Fibroblast of skin of back (primary cell): ENCODE measurements at places on chromosomes 7 and 10.

DNA sequence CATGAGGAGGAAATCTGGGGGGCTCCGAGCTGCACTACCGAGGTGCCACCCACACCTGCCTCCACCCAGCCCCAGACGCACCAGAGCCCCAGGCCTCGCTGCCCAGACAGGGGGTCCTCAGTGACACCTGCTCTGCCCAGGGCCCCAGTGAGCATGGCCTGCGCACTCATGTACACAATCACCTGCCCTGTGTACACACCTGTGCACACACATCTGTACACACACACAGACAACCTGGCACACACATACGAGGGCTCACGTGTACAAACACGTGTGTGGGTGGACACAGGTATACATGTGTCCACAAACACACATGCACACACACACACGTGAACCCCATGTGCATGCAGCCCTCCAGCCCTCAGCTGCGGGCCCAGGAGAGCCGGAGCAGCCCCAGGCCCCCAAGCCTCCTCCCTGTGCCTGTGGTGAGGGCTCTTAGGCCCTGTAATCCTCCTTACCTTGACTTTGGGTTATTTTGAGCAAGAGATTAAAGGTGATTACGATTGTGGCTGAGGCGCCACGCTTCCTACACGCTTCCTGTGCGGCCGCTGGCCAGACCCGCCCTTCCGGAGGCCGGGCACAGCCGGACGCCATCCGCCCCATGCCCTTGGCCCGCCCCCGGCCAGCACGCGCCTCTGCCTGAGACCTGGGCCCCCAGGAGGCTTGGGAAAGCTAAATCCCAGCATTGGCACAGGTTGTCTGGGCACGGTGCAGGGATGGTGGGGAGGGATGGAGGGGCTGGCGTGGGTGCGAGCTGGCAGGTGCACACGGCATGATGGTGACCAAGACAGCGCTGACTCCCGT, 71.9 kb downstream of the ELFN1 start:
- no peak for DNase-seq

DNA sequence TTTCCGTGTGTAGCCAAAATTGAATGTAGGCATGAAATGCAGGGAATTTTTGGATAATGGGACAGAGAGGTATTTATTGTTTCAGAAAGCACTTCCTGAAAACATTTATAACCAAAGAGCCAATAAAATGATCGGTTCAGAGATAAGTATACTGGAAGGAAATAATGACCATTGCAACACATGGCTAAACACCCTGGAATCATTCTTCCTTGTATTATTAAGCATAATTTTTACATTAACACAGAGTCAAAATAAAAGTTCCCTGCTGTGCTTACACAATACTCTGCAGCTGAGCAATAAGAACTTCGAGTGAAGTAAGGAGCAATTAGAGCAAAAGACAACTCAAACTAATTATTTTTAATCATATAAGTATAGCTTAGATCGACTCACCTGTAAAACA, 648.3 kb downstream of the TNS3 start:
- DNase-seq = peak; percentile 6

GRCh38 chr10:35420044-35420443, 83.7 kb downstream of the CCNY start:
- no peak for DNase-seq

GRCh38 chr7:155032978-155033377, 30.1 kb upstream of the PAXIP1 start:
- DNase-seq = no peak

GRCh38 chr10:128875956-128876736, 590.9 kb upstream of the MGMT start:
- peak; percentile 72 for DNase-seq

- DNase-seq = no peak
Observed at GRCh38 chr10:19168584-19168983, 120.0 kb downstream of the MALRD1 start.

- no peak for DNase-seq
Observed at GRCh38 chr10:25907261-25907660, 26.8 kb upstream of the MYO3A start.

- DNase-seq = peak; percentile 11
Observed at GRCh38 chr10:129038522-129038921, 428.5 kb upstream of the MGMT start.

DNA sequence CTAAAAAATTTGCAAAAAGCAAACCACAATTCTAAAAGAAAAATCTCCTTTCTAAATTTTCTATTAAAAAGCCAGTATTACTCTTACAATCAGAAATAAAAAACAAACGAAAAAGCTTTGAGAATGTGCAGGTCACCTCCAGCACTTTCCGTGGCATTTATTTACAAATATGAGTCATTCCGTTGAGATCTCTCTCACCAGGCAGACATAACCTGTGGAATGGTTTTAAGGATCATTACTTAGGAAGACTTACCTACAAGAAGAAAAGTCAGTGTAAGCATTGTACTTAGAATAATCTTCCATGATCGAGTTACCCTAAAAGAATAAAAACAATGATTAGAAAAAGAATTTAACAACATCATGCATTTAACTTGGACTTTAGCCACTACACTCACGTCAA, 3.3 kb downstream of the SUN3 start:
- DNase-seq = no peak

- peak; percentile 82 for DNase-seq
Observed at GRCh38 chr7:18109762-18110161, 82.1 kb upstream of the PRPS1L1 start.

- peak; percentile 97 for DNase-seq
Observed at GRCh38 chr7:28041508-28042314, 138.9 kb downstream of the JAZF1 start.

GRCh38 chr10:43809211-43809930, 160.7 kb upstream of the ZNF32 start:
- peak; percentile 96 for DNase-seq

- no peak for DNase-seq
Observed at GRCh38 chr10:60175441-60175971, 214.2 kb downstream of the ANK3 start.

- no peak for DNase-seq
Observed at GRCh38 chr7:29454464-29454863, 109.2 kb upstream of the PRR15 start.

DNA sequence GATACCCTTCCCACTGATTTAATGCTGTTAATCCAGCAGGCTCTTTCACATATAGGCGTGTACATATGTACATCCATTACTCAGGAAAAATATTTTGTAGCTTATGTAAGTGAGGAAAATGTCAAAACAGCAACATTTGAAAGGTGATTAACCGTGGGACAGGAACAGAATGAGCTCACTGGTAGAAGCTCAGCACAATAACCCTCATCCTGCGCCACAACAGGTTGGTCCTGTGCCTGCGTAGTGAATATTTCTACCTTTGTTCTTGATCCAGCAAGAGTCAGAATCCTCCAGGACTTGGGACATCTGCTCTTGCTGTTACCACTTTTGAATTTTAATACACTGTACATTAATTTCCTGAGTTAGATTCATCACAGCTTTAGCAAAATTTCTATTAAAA, 359.4 kb downstream of the THSD7A start:
- DNase-seq = no peak

GRCh38 chr10:93968540-93968945, 25.2 kb upstream of the PLCE1 start:
- DNase-seq = peak; percentile 7

DNA sequence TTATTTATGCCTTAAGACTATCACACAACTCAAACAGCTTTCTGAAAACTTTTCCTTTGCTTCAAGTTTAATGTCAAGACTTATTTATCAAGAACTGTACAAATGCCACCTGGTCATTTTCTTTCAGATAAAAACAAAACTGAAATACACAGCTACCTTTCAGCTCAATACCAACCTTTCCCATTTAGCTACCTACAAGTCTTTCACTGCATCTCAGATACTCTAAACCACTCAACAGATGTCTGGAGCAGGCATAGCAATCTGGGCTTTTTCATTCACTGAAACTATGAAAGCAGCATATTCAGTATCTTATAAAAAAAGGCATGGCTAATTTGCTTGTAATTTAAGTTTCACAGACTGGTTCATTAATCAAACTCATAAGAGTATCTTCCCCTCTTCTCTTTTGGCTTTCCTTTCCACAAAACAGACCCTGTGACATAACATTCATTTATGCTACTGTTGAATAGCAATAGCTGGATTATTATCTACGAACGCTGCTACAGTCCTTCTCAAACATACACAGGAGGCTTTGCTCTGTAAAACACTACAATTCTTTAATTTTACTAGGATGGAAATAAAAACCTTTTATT, 8.2 kb downstream of the TRA2A start:
- DNase-seq = no peak

GRCh38 chr7:120421151-120421651, 148.2 kb downstream of the KCND2 start:
- no peak for DNase-seq

DNA sequence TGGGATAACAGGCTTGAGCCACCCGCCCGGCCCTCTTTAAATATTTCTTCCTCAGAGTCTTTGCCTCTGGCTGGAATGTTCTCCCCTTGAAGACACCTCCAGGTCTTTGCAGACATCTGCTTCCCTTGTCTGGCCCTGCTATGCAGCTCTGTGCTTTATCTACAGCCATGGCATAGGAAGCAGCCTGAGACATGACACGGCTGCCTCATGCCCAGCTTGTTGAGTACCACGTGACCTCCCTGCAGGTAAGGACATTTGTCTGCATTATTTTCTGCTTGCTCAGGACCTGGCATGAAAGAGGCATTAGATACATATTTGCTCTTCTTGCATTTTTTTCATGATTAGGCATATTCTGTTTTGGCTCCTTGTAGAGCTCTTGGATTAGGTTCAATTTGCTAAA, 113.8 kb upstream of the KLF6 start:
- DNase-seq = no peak

DNA sequence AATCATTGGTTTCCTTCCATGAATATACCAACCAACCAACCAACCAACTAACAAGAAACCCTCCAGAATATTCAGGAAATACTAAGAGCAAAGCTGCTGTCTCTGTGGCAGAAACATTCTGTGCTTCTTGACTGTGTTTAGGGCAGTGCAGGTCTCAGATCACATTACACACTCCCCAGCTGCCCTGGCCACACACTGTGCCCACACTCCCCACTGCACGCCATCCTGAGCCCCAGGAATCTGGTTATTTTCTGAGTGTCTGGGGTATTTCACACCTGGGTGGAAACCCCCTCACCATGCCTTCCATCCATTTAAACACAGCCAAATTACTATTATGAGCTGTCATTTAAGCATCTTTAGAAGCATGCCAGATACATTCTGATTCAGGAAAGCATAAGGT, 183.7 kb upstream of the ANK3 start:
- no peak for DNase-seq

- DNase-seq = no peak
Observed at GRCh38 chr10:106044503-106044902, 1120.0 kb downstream of the SORCS1 start.

DNA sequence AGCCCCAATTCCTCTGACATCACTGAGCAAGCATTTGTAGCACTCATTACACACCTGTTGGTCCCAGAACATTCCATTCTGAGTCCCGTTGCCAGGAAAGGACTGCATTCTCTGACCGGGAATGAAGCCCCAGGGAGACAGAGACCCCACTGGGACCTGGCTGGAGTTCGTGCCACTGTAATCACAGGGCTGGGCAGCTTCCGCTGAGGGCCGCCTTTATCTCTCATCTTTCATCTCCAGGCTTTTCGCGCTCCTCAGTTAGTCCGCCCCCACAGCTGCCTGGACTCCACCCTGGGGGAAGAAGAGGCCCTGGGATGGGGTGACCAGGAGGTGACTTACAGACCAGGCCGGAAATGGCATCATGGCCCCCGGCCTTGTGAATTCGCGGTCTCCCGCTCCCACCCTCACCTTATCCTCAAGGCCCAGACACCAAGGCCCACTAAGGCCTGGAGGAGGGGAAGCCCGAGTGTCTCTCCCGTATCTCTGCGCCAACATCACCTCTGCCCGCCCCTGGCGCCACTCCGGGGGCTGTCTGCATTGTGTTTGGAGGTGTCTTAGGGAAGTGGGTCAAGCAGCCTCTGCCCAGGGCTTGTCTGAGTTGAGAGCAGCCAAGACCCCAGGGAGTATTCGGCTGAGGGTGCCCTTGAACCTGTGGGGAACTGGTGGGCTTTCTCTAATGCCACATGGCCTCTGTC, 75.4 kb downstream of the PROSER2 start:
- no peak for DNase-seq

DNA sequence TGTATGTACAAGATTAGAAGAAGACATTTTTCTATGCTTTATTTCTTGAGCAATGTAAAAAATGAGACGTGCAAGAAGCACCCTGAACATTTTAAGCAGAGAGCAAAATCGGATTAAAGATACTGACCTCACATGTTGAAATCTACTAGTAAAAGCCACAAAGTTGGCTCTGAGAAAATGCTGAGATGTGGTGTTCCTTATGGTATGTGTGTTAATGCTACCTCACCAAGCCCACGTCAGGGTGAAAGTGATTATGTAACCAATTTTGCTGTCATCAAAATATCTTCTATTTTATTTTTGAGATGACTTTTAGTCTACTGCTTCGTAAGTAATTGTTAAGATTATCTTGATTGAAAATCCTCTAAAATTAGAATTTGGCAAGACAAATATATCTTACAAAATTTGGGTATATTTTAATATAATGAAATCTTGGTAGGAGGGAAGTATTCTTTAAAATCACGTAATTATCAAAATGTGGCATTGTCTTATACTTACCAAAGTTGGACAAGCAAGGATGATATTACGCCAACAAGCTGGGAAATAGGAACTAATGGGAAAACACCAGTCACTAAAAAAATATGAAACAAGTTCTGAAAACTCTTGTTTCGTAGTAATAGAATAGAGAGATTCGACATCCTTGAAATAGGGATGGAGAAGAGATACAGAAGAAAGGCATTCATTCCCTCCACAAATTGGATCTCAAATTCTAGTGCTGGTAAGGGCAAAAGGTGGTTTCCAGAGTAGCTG, 5.8 kb downstream of the ADO start:
- DNase-seq = no peak

- DNase-seq = no peak
Observed at GRCh38 chr7:119660080-119660479, 612.9 kb upstream of the KCND2 start.

DNA sequence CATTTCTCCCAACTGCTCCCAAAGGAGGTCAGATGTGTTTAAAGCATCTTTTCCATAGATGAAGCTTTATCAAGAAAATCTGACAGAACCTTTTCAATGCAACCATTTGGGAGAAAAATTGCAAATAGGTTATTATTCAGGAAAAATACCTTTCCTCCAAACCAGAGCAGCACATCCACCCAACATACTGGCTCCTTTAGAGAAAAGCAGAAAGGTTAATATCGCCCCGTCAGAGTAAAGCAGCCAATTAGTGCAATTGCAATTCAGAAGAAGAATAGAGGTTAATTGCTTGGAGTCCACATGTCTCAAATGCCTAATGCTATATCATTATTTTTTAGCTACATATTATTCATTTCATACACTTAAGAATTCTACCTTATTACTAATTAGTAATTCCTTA, 48.9 kb upstream of the HSPA12A start:
- no peak for DNase-seq

DNA sequence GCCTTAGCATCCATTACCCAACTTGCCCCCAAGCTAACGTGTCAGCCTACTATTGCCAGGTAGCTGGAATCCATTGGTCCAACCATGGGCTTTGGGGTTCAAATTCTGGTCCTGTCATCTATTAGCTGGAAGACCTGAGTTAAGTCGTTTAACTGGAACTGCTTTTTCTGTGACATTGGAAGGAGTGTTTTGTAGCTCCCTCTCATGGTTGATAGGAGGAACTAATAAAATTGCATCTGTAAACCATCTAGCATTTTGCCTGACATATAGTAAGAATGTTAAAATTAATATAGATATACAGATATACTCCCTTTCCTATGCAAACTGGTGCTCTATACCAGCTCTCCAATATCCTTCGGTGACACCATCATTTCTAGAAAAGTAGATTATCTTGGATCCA, 23.8 kb upstream of the SLF2 start:
- DNase-seq = no peak
